Mucosa of gallbladder (tissue), 1 donor: ENCODE measurements at places on chromosomes 5 and 9. TPM values are rescaled to one million over a fixed set of nuclear protein-coding genes. Genes with fewer than 3 reads are reported as not detected.

GRCh38 chr5:58294598-58295305 is 165.1 kb downstream of the PLK2 start:
- no peak for DNase-seq

- DNase-seq: no peak
Measured at GRCh38 chr5:758698-759053, 25.9 kb downstream of the ZDHHC11B start.

GRCh38 chr9:36690412-36691168 is 117.9 kb downstream of the MELK start:
- DNase-seq: no peak

GRCh38 chr5:137735555-137736284 is at the start of gene KLHL3:
TSS of gene KLHL3 (minus strand) at chr5:137736089. CDS start at chr5:137735646, 443 bp downstream.
- DNase-seq: peak; percentile 38

- no peak for DNase-seq
Measured at GRCh38 chr5:88661806-88662207, 221.2 kb downstream of the MEF2C start.

DNA sequence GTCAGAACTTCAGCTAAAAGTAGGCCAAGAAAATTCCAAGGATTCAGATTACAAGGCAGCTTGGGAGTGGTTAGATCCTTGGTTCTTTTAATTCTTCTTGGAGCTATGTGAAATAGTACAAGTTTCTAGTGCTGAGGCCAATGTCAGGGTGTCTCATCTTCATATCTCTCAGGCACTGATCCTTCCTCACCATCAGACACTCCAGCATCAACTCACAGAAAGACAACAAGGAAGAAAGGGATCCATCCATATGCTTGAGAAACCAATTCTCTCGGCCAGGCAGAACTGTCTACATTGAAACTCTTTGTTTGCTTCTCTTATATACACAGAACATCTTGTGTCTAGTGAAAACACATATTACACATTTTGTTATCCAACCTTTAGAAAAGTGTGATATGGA is 362.1 kb upstream of the CCNH start:
- DNase-seq: no peak

- DNase-seq: no peak
Measured at GRCh38 chr5:150394131-150394530, 18.6 kb downstream of the CD74 start.

CCNJL gene
- 1.3 TPM for total RNA-seq
